ENCODE measurements at places on chromosomes 5 and 9.
A peak's percentile ranks its signal among the peaks of the same experiment; 100 is the strongest.

GRCh38 chr9:68793605-68794343 lies 88.7 kb downstream of the PIP5K1B start:
- no peak overlapping the region for H3K4me3 ChIP-seq
- DNase-seq: no peak
- H3K27ac ChIP-seq: no peak overlapping the region
- H3K27me3 ChIP-seq: no peaks in the 10 kb centered on the region

- no peak for DNase-seq
- no peaks in the 10 kb centered on the region for H3K27me3 ChIP-seq
- H3K4me3 ChIP-seq: no peak overlapping the region
- H3K36me3 ChIP-seq: no peaks in the 10 kb centered on the region
- no peaks in the 10 kb centered on the region for H3K4me1 ChIP-seq
Measured at GRCh38 chr5:114977979-114978573, 191.6 kb downstream of the TRIM36 start.

- H3K4me1 ChIP-seq: peaks cover 7% of the 10 kb centered on the region
- DNase-seq: no peak
- H3K36me3 ChIP-seq: peaks cover 13% of the 10 kb centered on the region
Measured at GRCh38 chr9:32401488-32401887, 17.0 kb downstream of the ACO1 start.

DNA sequence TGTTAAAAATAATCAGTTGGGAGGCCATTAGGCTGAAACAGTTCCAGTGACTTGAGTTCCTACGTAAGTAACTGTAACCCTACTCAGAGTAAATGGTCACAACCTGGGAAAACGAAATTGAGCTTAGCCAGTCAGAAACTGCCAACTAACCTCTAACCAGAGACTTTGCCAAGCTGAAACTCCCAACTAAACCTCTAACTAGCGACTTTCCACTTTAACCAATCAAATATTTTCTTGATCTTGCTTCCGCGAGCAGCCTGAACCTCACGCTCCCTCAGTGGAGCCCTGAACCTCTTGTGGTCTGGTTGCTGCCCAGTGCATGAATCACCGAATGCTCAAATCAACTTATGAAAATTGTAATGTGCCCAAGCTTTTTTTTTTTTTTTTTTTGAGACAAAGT lies 156.2 kb downstream of the MED10 start:
- H3K27me3 ChIP-seq: no peaks in the 10 kb centered on the region
- no peak overlapping the region for H3K4me3 ChIP-seq
- no peak for DNase-seq
- no peaks in the 10 kb centered on the region for H3K36me3 ChIP-seq

GRCh38 chr5:75331-76320 lies 16.3 kb upstream of the PLEKHG4B start:
- H3K36me3 ChIP-seq: no peaks in the 10 kb centered on the region
- DNase-seq: no peak
- no peak overlapping the region for H3K27ac ChIP-seq
- no peak overlapping the region for H3K4me3 ChIP-seq
- no peaks in the 10 kb centered on the region for H3K4me1 ChIP-seq

- H3K27me3 ChIP-seq: no peaks in the 10 kb centered on the region
- no peaks in the 10 kb centered on the region for H3K36me3 ChIP-seq
- peak overlapping the region; percentile 95 for H3K27ac ChIP-seq
- peak; percentile 87 for DNase-seq
- peaks cover 33% of the 10 kb centered on the region for H3K4me1 ChIP-seq
Measured at GRCh38 chr9:114611516-114612271, 603 bp downstream of the TMEM268 start.

DNA sequence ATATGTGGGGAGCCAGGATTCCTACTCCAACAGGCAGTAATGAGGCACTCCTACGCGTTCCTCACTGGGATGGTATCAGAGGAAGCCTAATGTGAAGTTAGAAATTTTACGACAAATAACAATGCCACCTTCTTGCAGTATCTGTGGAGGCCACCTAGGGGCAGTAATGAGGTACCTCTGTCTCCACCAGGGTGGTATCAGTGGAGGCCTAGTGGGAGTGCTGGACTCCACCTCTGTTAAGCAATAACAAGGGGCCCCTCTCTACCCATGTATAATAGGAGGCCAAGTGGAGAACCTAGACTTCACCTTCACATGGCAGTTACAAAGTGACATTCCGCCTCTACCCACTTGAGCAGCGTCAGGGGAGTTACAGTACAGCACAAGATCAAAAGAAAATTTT lies 147.9 kb downstream of the PLPPR1 start:
- H3K36me3 ChIP-seq: no peaks in the 10 kb centered on the region

DNA sequence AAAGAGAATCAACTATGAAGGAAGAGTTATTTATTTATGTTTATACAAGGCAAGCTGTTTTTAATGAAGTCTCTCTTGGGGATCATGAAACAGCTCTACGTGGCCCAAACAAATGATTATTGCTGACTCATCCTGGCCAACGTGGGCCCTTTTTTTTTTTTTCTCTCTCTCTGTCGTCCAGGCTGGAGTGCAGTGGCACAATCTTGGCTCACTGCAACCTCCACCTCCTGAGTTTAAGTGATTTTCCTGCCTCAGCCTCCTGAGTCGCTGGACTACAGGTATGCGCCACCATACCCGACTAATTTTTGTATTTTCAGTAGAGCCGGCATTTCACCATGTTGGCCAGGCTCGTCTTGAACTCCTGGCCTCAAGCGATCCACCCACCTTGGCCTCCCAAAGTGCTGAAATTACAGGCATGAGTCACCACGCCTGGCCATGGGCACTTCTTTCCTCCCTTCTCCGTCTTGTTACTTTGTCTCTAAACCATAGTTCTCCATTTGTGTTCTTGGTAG lies 98.3 kb downstream of the BASP1 start:
- H3K4me3 ChIP-seq: no peak overlapping the region
- H3K4me1 ChIP-seq: no peaks in the 10 kb centered on the region
- H3K27me3 ChIP-seq: no peaks in the 10 kb centered on the region
- DNase-seq: no peak

DNA sequence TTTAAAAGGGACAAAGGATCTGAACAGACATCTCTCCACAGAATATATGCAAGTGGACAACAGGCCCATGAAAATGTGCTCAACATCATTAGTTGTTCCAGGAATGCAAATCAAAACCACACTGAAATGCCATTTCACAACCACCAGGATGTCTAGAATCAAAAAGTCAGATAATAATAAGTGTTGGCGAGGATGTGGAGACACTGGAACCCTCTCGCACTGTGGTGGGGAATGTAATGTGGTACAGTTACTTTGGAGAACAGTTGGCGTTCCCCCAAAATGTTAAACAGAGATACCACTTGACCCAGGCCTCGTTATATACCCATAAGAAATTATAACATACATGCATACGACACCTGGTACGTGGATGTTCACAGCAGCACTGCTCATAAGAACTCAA lies 38.6 kb downstream of the SARDH start:
- H3K36me3 ChIP-seq: no peaks in the 10 kb centered on the region
- peaks cover 24% of the 10 kb centered on the region for H3K27me3 ChIP-seq
- no peak for DNase-seq

GRCh38 chr5:93596676-93597490 lies 13.9 kb downstream of the NR2F1 start:
- no peak overlapping the region for H3K27ac ChIP-seq
- H3K4me1 ChIP-seq: no peaks in the 10 kb centered on the region
- peaks cover 8% of the 10 kb centered on the region for H3K36me3 ChIP-seq

DNA sequence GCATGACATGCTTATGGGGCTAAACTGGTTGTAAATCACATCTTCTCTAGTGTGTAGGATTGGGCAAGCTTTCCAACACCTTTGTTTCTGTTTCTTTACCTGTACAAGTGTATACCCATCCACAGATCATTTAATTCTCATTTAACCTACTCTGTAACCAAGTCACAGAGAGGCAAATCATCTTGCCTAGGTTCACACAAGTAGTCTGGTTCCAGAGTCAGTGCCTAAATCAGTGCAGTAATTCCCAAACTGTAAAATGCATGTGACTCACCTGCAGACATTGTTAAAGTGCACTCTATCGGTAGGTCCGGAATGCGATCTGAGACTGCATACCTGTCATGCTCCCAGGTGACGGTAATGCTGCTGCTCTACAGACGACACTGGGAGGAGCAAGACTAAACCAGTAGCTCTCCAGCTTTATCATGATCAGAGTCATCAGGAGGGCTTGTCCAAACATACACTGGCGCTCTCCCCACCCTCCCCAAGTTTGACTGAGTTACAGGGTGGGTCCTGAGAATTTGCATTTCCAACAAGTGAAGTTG lies 107.9 kb upstream of the FREM1 start:
- no peaks in the 10 kb centered on the region for H3K36me3 ChIP-seq
- H3K4me3 ChIP-seq: no peak overlapping the region
- H3K27ac ChIP-seq: no peak overlapping the region
- H3K4me1 ChIP-seq: no peaks in the 10 kb centered on the region

- H3K27me3 ChIP-seq: no peaks in the 10 kb centered on the region
- H3K4me1 ChIP-seq: peaks cover 4% of the 10 kb centered on the region
- no peak for DNase-seq
- no peak overlapping the region for H3K4me3 ChIP-seq
Measured at GRCh38 chr5:94218374-94218773, 400.0 kb downstream of the KIAA0825 start.

DNA sequence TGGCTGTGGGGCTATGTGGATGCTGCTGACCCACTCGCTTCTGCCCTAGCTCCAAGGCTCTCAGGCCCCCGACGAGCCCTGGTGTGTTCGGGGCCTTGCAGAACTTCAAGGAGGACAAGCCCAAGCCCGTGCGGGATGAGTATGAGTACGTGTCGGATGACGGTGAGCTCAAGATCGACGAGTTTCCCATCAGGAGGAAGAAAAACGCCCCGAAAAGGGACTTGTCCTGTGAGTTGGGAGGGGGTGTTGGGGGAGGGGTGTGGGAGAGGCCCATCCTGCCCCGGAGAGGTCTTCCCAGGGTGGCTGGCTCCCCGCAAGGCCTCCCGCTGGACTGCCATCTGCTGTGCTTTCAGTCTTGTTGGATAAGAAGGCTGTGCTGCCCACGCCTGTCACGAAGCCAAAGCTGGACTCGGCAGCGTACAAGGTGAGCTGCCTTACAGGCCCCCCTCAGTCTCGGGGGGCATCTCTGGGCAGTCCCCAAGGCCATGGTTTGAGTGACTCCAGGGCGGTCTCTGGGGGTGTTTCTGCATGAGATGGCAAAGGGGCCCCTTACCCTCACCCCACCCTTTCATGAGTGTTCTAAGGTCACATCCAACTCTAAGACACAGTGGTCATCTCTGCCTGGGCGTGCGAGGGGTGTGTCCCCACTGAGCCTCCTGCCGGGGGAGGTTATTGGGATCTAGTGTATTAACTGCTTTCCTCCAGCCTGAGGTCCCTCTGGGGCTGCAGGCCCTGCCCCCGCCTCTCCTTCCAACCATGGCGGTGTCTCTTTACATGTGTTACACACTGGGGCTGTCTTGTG lies 89.5 kb downstream of the PHF2 start:
- H3K36me3 ChIP-seq: peaks cover 32% of the 10 kb centered on the region
- no peak overlapping the region for H3K4me3 ChIP-seq
- peak; percentile 62 for DNase-seq
- H3K4me1 ChIP-seq: no peaks in the 10 kb centered on the region

- peak overlapping the region; percentile 7 for H3K4me3 ChIP-seq
- no peaks in the 10 kb centered on the region for H3K36me3 ChIP-seq
- H3K27me3 ChIP-seq: no peaks in the 10 kb centered on the region
- peak; percentile 92 for DNase-seq
- H3K27ac ChIP-seq: peak overlapping the region; percentile 99
- H3K4me1 ChIP-seq: peaks cover 78% of the 10 kb centered on the region
Measured at GRCh38 chr5:132260714-132261551, 3.4 kb downstream of the PDLIM4 start.

- H3K4me3 ChIP-seq: no peak overlapping the region
- no peak overlapping the region for H3K27ac ChIP-seq
- no peaks in the 10 kb centered on the region for H3K36me3 ChIP-seq
- no peak for DNase-seq
- no peaks in the 10 kb centered on the region for H3K27me3 ChIP-seq
- no peaks in the 10 kb centered on the region for H3K4me1 ChIP-seq
Measured at GRCh38 chr5:16147179-16147900, 32.3 kb downstream of the MARCHF11 start.

DNA sequence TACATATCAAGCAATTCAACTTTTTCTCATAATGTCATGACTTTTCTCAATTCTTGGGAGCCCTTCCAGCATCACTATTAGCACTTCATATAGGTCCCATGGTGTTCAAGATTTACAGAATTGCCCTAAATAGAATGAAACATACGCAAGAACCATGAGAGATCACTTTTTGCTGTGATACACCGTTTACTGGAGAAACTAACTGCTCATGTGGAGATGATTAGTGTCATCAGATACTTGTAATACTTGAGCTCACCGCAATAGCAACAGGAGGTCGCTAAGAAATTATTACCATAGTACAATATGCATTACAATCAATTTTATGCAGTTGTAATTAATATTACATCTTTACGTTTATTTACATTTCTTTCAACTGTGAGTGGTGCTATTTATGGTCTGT lies 4.8 kb upstream of the PCSK5 start:
- DNase-seq: no peak
- no peaks in the 10 kb centered on the region for H3K36me3 ChIP-seq
- no peak overlapping the region for H3K4me3 ChIP-seq
- H3K4me1 ChIP-seq: peaks cover 9% of the 10 kb centered on the region

DNA sequence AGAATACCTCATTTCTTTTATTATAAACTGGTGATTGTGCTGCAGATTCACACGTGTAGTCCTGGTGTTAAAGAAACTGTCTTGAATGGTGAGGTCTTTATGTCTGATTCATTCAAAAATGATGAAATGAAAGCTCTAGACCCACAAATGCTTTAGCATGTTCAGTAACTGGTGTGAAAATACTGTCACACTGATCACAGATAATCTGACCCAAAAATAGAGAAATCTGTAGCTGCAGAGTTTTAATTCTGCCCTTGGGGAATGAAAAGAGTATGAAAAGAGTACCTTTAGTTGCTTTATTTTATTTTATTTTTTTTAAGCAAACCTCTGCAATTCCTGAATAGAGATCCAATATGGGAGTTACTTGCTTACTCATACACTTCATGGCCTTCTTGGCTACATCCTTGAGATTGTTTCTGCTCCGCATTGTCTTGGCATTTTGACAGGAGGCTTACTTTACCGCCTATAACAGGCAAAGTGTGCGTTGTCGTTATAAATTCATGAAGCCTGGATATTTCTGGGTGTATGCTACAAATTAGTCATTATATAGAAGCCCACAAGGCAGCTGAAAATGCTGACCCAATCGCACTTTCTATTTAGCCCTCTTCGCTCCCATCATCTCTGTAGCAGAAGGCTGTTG lies 2.7 kb downstream of the RGMB start:
- no peaks in the 10 kb centered on the region for H3K27me3 ChIP-seq
- peak overlapping the region; percentile 89 for H3K27ac ChIP-seq
- H3K36me3 ChIP-seq: peaks cover 6% of the 10 kb centered on the region
- H3K4me1 ChIP-seq: no peaks in the 10 kb centered on the region
- no peak overlapping the region for H3K4me3 ChIP-seq

- H3K4me3 ChIP-seq: no peak overlapping the region
- H3K4me1 ChIP-seq: peaks cover 68% of the 10 kb centered on the region
- no peaks in the 10 kb centered on the region for H3K27me3 ChIP-seq
- peak overlapping the region; percentile 85 for H3K27ac ChIP-seq
Measured at GRCh38 chr5:150144879-150145278, 10.8 kb downstream of the PDGFRB start.

- peaks cover 26% of the 10 kb centered on the region for H3K4me1 ChIP-seq
- H3K36me3 ChIP-seq: no peaks in the 10 kb centered on the region
- no peaks in the 10 kb centered on the region for H3K27me3 ChIP-seq
- H3K4me3 ChIP-seq: peak overlapping the region; percentile 76
- no peak for DNase-seq
Measured at GRCh38 chr5:160419458-160420330, 813 bp upstream of the SLU7 start.

- H3K36me3 ChIP-seq: no peaks in the 10 kb centered on the region
- H3K27ac ChIP-seq: no peak overlapping the region
- no peak overlapping the region for H3K4me3 ChIP-seq
- H3K27me3 ChIP-seq: no peaks in the 10 kb centered on the region
Measured at GRCh38 chr9:626596-626995, 214.9 kb upstream of the DMRT1 start.

GRCh38 chr5:170625221-170626165 lies 121.7 kb downstream of the KCNIP1 start:
- no peaks in the 10 kb centered on the region for H3K36me3 ChIP-seq
- no peak overlapping the region for H3K27ac ChIP-seq
- DNase-seq: peak; percentile 34
- H3K4me3 ChIP-seq: no peak overlapping the region
